A673 (cell line): ENCODE measurements at places on chromosomes 5 and 9. TPM values are rescaled to one million over a fixed set of nuclear protein-coding genes. Genes with fewer than 3 reads are reported as not detected.
A peak's percentile ranks its signal among the peaks of the same experiment; 100 is the strongest.

GRCh38 chr5:1127959-1128785 lies 16.3 kb upstream of the SLC12A7 start:
- no peaks in the 10 kb centered on the region for H3K27me3 ChIP-seq
- peaks cover 14% of the 10 kb centered on the region for H3K4me1 ChIP-seq
- H3K36me3 ChIP-seq, result no peaks in the 10 kb centered on the region
- no peak for DNase-seq
- H3K4me3 ChIP-seq, result no peak overlapping the region

GMCL2 gene
- total RNA-seq, result not detected in 2 replicates

BARHL1 gene
- not detected in 2 replicates for total RNA-seq

CDKN2A gene
- total RNA-seq, result not detected in 2 replicates

- no peak for DNase-seq
- H3K36me3 ChIP-seq, result no peaks in the 10 kb centered on the region
- H3K27ac ChIP-seq, result no peak overlapping the region
- H3K4me3 ChIP-seq, result no peak overlapping the region
- no peaks in the 10 kb centered on the region for H3K4me1 ChIP-seq
Observed at GRCh38 chr5:132335402-132335801, 34.1 kb upstream of the SLC22A5 start.

- H3K4me3 ChIP-seq, result no peak overlapping the region
- H3K27me3 ChIP-seq, result peaks cover 5% of the 10 kb centered on the region
- no peaks in the 10 kb centered on the region for H3K36me3 ChIP-seq
- no peaks in the 10 kb centered on the region for H3K4me1 ChIP-seq
Observed at GRCh38 chr5:113223315-113223714, 211.5 kb downstream of the TSSK1B start.

GLDC gene
- 0.32 and 1.4 TPM in 2 replicates for total RNA-seq

GRCh38 chr9:25684321-25684720 lies 6.1 kb upstream of the TUSC1 start:
- DNase-seq, result no peak
- H3K27ac ChIP-seq, result no peak overlapping the region
- no peak overlapping the region for H3K4me3 ChIP-seq
- no peaks in the 10 kb centered on the region for H3K27me3 ChIP-seq
- no peaks in the 10 kb centered on the region for H3K4me1 ChIP-seq

CCDC171 gene
- total RNA-seq, result 72.5 and 77.4 TPM in 2 replicates

DNA sequence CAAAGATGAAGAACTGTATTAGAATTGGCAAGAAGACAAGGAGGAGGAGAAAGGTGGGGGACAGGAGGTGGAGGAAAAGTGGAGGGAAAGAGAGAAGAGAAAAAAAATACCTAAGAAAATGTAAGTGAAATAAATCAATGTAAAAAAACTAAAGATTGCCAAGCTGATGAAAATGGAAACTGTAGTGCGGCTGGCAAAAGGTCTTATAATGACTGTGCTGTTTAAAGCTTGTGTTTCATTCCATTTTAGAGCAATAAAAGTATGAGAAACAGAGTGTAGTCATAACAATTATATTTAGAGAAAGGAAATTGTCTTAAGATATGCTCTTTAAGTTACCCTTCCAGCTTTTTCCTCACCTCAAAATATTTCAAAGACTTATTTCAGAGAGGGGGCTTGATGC lies 670.5 kb upstream of the SEMA6A start:
- no peak overlapping the region for H3K4me3 ChIP-seq
- DNase-seq, result no peak
- H3K27me3 ChIP-seq, result no peaks in the 10 kb centered on the region

GRCh38 chr5:86918246-86918645 lies 300.5 kb downstream of the COX7C start:
- no peaks in the 10 kb centered on the region for H3K4me1 ChIP-seq
- H3K27ac ChIP-seq, result no peak overlapping the region
- no peaks in the 10 kb centered on the region for H3K36me3 ChIP-seq
- no peak overlapping the region for H3K4me3 ChIP-seq
- DNase-seq, result no peak
- no peaks in the 10 kb centered on the region for H3K27me3 ChIP-seq

CERT1 gene
- 24.8 and 30.0 TPM in 2 replicates for total RNA-seq

DNA sequence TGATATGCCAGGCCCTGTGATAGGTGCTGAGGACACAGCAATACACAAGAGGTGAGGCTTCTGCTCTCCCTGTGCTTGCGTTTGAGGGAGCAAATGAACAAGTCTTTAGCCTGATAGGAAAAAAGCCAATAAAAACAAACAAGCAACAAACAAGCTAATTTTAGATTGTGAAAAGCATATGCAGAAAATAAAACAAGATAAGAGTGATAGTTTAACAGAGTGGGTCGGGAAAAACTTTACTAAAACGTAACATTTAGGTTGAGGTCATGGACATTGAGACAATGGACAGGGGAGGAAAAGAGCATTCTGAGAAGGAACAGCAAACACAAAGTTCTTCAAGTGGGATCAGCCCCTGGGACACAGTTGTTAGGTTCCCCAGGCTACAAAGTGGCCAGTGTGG lies 4.3 kb downstream of the SMIM3 start:
- no peak for DNase-seq
- H3K27ac ChIP-seq, result peak overlapping the region; percentile 69
- H3K27me3 ChIP-seq, result no peaks in the 10 kb centered on the region
- H3K4me3 ChIP-seq, result no peak overlapping the region
- peaks cover 66% of the 10 kb centered on the region for H3K4me1 ChIP-seq
- no peaks in the 10 kb centered on the region for H3K36me3 ChIP-seq

SLC6A18 gene
- not detected in 2 replicates for total RNA-seq

DNA sequence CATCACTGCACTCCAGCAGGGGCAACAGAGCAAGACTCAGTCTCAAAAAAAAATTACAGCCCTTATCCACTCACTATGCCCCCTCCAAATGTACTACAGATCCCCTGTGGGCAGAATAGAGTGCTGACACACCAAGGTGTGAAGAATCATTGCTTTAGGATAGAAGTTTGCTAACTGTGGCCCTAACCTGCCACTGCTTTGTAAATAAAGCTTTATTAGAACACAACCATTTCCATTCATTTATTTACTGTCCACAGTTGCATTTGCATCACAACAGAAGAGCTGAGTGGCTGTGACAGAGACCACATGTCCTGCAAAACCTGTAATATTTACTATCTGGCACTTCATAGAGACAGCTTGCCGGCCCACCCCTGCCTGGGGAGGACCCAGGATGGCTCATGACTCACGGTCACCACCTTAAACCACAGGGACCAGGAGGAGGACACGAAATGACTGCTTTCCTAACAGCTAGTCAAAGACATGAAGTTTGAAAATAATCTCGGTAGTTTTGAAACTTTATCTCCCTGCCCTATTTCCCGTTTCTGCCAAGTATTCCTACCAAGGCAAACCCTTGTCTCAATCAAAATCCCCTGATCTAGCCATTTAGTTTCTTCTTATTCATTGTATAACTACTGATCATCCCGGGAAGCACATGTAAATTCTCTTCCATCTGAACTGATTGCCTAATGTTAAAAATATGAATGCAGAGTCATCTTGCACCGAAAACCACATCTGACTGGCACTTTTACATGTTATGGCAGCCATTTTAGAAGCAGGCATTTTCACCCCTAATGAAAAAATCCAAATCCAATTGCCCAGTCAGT lies 206.1 kb downstream of the SLIT3 start:
- no peak for DNase-seq
- H3K36me3 ChIP-seq, result no peaks in the 10 kb centered on the region
- no peak overlapping the region for H3K27ac ChIP-seq
- H3K4me3 ChIP-seq, result no peak overlapping the region
- H3K27me3 ChIP-seq, result no peaks in the 10 kb centered on the region

AGXT2 gene
- total RNA-seq, result not detected in 2 replicates

DNA sequence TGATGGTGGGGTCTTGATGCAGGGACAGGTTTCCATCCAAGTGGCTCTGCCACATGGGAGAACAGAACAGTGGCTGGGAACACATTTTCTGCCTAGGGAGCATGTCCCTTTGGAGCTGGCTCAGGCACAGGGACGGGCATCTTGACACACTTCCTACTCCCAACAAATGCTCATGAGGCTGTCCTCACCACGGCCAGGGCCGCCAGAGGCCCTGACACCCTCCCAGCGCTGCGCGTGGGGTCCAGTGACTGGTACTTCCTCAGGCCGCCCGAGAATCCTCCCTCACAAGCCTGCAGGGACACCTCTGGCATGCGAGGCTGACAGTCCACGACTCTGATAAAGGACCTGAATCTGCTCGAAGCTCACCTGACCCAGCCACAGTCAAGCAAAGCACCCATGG lies 61.0 kb upstream of the SARDH start:
- no peak overlapping the region for H3K4me3 ChIP-seq
- H3K27ac ChIP-seq, result no peak overlapping the region
- no peaks in the 10 kb centered on the region for H3K4me1 ChIP-seq
- DNase-seq, result no peak
- H3K36me3 ChIP-seq, result no peaks in the 10 kb centered on the region

MAMDC2 gene
- total RNA-seq, result not detected in 2 replicates

SPATA31C1 gene
- total RNA-seq, result not detected in 2 replicates

SPATA31A3 gene
- not detected in 2 replicates for total RNA-seq

DNA sequence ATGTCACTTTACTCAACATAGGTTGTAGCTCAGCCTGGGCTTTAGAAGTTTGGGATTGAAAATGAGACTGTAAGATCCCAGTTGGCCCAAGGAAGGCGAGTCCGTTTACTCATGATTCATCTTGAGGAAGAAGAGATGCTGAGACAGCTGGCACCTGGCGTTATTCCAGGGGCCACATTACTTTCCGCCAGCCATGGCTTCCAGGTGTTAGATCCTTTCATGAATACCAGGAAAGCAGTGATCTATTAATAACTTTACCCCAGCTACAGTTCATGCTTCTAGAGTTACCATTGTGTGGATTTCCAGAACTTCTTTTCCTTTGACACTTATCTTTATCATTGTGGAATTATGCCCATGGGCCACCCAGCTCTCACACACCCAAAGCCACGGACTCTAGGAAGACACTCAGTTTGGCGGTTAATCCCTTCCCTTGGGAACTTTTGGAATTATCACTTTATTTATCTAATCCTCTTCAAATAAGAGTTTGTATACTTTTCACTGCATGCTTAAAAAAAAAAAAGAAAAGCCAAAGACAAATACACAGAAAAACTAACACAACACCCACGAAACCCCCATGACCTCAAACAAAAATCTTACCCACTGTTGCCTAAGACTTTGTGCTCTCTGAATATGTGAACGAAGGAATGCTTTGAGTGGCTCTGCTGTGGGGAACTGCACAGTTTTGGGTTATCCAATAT lies 26.9 kb downstream of the RAI14 start:
- H3K36me3 ChIP-seq, result no peaks in the 10 kb centered on the region
- no peak for DNase-seq
- no peaks in the 10 kb centered on the region for H3K27me3 ChIP-seq
